ENCODE measurements at places on chromosomes 1 and 21.

GRCh38 chr21:32257962-32258785 is 20.7 kb downstream of the MIS18A start:
- peak; percentile 81 for DNase-seq

DNA sequence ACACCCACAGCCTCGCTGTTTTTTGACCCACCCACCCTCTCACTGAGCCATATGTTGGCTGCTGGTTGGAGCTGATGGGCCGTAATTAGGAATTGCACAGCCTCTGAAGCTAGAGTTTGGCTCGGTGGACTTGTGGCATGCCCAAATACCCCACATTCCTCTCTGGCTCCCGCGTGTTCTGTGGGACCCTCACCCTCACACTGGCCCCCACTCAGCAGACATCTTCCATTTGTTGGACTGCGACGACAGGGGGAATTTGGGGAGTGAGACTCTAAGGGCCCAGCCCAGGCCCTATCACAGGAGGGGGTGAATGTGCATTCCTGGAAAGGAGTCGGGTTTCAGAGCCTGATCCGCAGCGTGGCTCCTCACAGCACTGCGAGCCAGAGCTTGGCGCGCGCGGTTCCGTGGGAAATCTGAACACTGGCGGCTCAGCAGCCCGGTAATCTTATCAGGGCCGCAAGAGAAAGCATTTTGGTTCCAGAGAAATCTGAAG is 5.2 kb downstream of the RCSD1 start:
- DNase-seq = peak; percentile 48

GRCh38 chr1:62912028-62912638 is 128.2 kb downstream of the ATG4C start:
- DNase-seq = peak; percentile 10

DNA sequence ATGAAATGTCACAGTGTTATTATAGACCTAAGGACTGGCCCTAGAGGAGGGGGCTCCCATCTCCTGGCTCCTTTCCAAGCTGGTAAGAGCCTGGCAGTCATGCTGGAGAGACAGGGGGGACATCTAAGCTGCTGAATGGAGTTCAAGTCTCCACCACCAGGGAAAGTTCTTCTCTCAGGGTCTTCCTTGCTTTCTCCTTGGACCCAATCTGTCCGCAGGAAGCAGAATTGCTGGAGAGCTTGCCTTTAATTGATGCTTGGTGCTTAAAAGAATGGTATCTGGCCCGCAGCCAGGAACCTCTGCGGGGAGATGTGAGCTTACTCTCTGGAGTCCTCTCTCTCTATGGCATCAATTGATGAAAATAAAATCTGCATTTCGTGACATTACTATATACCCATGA is 25.1 kb downstream of the IRF2BP2 start:
- DNase-seq = peak; percentile 51

- no peak for DNase-seq
Observed at GRCh38 chr1:233582439-233582838, 31.5 kb upstream of the KCNK1 start.

- DNase-seq = peak; percentile 81
Observed at GRCh38 chr1:46442317-46443161, 47.1 kb upstream of the DMBX1 start.

DNA sequence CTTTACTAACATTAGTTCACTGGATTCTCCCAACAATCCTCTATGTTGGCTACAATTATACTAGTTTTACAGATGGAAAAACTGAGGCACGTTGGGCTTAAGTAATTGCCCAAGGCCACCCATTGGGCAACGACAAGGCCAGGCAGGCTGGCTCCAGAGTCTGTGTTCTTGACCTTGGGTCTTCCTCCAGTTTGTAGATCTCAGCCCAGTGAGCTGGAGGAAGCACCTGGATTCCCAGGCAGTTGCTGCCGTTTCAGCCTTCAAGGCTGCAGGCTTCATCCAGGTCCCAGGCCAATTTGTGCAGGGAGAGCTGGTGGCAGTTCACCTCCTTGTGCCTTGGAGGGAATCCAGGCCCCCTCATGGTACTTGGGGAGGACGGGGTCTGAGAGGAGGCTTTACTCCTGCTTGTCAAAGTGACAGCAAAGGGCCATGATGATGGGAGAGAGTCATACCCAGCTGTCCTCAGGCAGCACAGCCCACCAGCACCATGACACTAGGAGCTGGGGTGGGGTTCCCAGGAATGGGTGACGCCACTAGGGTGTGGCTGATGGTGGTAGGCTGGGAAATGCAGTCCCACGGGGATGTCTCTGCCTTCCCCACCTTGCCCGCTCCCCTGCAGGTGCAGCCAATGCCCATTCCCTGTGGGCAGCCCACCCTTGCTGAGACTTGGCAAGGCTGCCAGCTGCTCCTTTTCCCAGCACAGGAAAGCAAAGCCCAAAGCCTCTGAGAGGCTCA is 27.1 kb downstream of the PKP1 start:
- no peak for DNase-seq

DNA sequence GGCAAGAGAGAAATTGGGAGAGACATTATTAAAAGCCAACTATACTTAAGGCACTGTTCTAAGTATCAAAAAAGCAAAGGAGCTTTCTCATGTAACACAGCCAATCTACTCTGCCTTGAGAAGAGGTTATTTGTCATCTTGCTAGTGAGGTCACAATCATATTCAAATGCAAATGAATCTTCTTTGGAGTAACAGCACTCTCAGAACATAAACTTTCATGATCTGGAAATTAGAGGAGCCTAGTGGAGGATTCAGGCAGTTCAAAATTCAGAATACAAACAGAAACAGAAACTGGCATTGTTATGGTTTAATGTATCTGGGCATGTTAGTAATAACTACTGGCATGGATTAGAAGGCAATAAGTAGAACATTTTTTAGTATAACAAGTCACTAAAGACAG is 57.4 kb downstream of the ARID4B start:
- DNase-seq = peak; percentile 35

GRCh38 chr1:240310226-240310925 is 218.7 kb downstream of the FMN2 start:
- DNase-seq = peak; percentile 81

DNA sequence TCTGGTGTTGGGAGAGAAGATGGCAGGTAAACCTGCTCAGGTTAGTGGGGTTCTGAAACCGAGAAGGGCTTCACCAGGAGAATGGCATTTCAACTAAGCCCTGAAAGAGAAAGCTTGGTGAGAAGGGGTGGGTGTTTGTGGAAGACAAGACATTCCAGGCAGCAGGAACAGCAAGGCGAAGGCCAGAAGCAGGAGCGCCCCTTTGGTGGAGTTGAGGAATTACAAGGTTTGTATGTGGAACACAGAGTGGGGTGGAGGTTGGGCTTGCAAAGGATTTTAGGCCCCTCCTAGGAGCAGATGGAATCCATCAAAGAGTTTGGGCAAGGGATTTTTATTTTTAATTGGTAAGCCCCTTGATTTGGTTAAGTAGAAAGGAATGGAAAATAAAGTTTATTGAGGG is 24.8 kb upstream of the ELOA start:
- DNase-seq = peak; percentile 58
